ENCODE measurements at places on chromosomes 4 and X.

DNA sequence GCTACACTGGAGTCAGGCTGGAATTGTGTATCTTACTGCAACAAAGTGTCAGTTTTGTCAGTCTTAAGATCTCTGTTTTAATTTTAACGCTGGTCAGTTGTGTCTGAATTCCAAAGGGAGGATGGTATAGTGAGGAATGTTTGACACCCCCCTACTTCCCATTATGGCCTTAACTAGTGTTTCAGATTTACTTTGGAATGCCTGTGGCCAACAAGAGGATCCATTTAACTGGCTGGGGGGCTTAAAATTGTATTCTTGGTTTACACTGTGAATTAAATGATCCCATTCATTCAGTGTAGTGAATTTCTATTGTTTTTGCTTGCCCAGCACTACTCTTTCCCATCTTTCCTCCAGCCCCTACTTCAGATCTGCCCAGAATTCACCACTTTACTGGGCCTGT is 75.8 kb upstream of the IQCM start:
- DNase-seq = no peak

DNA sequence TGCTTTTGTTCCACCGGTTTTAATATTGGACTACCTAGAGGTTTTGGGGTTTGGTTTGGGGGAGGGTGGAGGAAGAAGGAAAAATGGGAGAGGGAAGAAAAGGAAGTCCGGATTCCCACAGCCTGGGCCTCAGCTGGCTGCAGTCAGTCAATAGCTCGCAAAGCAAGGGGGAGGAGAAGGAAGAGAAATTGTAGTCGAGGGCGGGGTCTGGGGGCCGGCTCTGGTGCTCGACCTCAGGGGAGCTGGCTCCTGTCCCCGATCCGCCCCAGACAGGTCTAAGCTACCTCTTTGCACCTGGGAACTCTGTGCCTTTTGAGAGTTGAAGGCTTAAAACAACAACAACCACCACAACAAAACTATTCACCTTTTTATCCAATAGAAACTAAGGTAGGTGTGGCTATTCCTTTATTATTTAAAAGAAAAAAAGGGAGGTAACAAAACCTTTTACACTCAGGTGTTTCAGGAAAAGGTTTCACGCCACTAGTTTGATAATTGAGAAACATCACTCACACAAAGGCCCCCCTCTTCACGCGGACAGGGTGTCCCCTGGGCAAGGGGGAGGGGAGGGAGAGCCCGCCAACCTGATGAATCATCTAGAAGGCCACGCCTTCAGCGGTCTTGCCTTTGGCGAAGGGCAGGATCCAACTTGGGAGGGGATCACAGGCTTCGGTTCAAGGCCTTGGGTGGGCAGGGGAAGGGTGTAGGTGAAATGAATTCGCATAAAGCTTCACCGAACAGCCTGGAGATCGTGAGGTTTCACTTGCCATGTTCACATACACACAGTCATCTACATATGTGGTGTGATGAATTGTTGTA is 1.6 kb upstream of the LNX1 start:
- DNase-seq = peak; percentile 41

DNA sequence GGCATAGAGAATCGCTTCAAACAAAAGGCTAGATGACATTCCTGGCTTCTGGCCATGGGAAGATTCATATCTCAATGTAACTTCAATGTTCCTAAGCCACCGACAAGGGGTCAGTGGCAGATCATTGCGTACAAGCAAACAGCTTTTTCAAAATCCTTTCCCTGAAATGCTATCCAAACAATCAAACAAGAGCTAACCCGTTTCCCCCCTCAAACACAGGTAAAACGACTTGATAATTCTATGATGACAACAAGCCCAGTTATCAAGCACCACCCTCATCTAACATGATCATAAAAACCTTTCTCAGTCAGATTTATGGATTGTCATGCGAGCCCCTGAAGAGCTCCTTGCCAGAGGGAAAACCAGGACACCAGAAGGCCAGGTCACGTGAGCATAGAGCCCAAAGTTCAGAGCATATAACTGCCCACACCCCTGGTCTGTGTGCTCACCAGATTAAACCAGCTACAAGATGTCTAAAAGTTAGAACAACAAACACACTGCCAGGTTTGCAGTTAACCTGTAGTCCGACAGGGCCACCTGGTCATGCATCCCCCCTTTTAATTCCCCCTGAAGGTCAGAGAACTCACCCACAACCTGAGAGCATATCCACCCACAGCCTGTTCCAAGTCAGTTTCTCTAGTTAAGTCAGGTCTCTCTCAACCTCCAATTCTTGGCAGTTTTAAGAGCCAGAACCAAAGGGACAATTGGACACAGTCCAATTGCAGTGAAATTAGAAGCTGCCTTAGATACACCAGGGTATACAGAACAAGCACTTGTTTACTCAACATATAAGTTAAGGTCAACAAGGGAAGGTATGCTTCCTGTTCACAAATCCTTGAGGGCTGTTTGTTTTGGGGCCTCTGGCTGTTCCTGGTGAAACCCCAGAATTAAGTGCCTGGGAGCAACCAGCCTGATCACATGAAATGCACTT is 248.1 kb upstream of the PPARGC1A start:
- DNase-seq = no peak

- DNase-seq = no peak
Observed at GRCh38 chr4:86730310-86730709, 118.9 kb downstream of the SLC10A6 start.

- peak; percentile 17 for DNase-seq
Observed at GRCh38 chrX:80648023-80648422, 161.7 kb downstream of the BRWD3 start.

DNA sequence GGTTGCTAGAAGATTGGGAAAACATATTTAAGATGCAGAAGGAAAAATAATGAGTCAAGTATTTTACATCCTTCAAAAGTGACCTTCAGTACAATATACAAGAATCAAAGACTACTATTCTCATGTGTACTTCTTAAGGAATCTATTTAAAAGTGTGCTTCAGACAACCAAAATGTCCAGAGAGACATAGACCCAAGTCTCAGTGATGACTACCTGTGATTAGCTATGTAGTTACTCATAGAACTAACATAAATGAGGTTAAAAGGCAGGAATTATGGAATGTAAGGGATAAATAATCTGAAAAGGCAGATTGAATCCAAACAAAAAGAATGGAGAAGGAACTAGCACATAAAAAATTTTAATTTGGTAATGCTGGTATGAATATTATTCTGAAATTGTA is 634.7 kb upstream of the FAM241A start:
- no peak for DNase-seq

- no peak for DNase-seq
Observed at GRCh38 chrX:44580466-44580865, 37.8 kb upstream of the FUNDC1 start.

DNA sequence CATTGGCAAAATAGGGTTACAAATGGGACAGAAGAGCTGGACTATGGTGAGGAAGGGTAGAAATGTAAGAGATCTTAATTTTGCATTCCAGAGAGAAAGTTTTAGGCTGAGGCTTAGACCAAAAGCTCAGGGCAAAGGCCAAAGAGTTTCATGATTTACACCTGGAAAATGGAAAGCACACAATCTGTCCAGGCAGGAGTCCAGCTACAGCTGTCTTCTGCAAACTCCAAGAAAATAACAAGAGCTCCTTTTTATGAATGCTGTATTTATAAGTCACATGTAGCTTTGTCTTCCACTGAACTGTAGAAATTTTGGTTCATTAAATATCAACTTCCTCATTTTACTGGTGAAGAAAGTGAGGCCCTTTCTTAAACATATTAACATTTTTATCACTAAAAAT is 288.0 kb upstream of the ATOH1 start:
- DNase-seq = no peak

DNA sequence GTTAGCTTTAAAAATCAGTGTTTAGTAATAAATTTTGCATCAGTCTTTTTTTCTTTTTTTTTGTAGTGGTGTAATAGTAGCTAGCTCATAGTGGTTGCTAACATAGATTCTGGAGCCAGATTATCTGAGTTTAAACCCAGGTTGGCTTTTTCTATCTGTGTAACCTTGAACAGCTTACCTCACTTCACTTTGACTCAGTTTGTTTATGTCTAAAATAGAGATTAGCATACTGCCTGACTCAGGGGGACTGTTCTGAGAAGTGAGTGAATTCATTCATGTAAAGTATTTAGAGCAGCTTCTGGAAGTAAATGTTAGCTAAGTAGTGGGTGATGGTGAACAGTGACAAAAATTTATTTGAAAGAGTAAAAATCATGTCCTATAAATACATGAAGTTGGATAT is 32.9 kb downstream of the CPEB2 start:
- no peak for DNase-seq

- DNase-seq = no peak
Observed at GRCh38 chrX:340121-340520, 21.5 kb upstream of the GTPBP6 start.

- no peak for DNase-seq
Observed at GRCh38 chrX:136065044-136065671, 79.9 kb downstream of the SLC9A6 start.

- DNase-seq = no peak
Observed at GRCh38 chr4:24837336-24837735, 42.0 kb downstream of the SOD3 start.

DNA sequence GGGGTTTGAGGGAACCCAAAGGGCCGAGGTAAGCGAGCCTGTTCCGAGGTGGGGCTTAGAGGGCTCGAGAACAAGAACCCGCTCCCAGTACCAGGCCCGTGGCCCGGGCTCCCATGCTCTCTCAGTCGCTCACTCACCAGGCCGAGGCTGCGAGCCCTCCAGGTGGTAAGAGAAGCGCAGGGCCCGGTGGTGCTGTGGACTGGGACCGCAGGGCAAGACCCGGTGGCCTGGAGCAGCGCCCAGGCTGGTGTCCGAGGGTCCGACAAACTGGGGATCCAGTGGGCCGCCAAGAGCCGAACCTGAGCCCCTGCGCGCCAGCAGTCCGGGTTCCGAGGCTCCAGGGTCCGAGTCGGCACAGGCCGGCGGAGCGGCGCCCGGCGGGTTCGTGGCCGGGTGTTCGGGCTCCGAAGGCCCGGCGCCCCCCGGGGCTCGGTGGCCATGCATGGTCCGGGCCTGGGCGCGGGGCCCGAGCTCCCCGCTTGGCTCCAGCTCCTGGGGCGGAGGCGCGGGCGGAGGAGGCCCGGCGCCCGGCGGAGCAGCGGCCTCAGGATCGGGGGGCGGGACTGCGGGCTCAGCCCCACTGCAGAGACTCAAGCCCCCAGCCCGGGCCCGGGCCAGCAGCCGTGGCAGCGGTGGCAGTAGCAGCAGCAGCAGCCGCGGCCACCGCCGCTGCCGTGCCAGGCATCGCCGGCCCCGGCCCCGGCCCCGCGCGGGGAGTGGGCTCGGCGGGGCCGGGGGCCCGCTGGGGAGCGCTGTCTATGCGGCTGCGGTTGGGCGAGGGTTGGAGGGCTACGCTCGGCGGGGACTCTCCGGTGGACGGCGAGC is 833 bp downstream of the FGD1 start:
- DNase-seq = peak; percentile 68

- no peak for DNase-seq
Observed at GRCh38 chr4:117971403-117971802, 62.9 kb upstream of the NDST3 start.

- DNase-seq = no peak
Observed at GRCh38 chr4:123037804-123038203, 115.4 kb upstream of the NUDT6 start.

DNA sequence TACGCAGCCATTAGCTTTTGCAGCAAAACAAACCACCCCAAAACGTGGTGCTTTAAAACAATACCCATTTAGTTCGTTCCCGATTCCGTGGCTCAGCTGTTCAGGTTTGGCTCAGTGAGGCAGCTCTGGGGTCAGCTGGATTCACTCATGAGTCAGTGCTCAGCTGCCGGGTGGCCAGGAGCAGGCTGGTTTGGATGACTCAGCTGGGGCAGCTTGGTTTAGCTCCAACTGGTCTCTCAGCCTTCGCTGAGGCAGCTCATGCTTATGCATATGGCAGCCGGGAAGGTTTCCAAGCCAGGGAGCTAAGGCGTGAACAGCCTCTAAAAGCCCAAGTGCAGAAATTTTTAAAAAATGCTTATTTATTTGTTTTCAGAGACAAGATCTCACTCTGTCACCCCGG is 13.3 kb upstream of the CD99 start:
- DNase-seq = no peak

GRCh38 chr4:41142376-41143310 is 71.7 kb downstream of the APBB2 start:
- DNase-seq = no peak

All from NCI-H526 (cell line).